ENCODE measurements at places on chromosomes 1 and 21. TPM values are rescaled to one million over a fixed set of nuclear protein-coding genes. Genes with fewer than 3 reads are reported as not detected.

DNA sequence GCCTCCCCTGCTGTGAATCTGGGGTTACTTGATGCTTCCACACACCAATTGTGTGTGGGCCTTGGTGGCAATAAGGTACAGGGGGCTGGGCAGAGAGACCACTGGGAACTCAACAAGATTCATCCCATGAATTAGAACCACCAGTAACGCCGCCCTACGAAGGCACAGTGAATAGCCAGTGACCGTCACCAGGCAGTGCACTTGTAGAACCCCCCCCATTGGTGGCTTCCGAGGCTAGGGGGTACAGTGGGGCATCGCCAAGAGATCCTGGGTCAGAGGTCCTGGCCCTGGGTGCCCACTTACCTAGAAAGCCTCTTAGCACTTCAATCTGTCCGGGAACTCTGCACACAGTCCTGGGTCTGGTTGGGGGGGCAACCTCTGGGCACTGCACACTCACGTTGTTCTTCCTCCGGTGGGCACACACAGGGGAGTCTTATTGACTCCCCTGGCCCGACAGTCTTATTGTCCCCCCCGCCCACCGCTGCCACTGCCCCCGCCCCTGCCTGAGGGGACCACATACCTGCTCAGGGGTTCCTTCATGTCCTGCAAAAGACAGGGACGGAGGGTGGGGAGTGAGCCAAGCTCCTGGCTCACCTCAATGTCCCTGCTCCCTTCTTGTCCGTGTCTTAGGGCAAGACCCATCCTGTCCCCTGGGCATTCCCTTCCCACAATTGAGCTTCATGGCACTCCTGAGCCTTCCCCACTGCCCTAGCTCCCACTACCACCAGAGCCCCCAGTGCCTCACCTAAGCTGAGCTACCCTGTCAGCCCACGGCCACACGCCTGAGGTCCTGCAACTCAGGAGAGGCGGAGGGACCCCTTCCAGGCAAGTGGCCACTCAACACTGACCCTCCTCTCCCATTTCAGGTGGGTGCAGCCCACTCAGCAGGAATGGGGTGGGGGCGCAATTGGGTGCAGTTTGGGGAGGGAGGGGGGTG lies 2.5 kb upstream of the TRIM11 start:
- DNase-seq: no peak
- H3K27ac ChIP-seq: no peak overlapping the region
- peaks cover 19% of the 10 kb centered on the region for H3K4me1 ChIP-seq
- peaks cover 13% of the 10 kb centered on the region for H3K36me3 ChIP-seq
- no peaks in the 10 kb centered on the region for H3K27me3 ChIP-seq

DNA sequence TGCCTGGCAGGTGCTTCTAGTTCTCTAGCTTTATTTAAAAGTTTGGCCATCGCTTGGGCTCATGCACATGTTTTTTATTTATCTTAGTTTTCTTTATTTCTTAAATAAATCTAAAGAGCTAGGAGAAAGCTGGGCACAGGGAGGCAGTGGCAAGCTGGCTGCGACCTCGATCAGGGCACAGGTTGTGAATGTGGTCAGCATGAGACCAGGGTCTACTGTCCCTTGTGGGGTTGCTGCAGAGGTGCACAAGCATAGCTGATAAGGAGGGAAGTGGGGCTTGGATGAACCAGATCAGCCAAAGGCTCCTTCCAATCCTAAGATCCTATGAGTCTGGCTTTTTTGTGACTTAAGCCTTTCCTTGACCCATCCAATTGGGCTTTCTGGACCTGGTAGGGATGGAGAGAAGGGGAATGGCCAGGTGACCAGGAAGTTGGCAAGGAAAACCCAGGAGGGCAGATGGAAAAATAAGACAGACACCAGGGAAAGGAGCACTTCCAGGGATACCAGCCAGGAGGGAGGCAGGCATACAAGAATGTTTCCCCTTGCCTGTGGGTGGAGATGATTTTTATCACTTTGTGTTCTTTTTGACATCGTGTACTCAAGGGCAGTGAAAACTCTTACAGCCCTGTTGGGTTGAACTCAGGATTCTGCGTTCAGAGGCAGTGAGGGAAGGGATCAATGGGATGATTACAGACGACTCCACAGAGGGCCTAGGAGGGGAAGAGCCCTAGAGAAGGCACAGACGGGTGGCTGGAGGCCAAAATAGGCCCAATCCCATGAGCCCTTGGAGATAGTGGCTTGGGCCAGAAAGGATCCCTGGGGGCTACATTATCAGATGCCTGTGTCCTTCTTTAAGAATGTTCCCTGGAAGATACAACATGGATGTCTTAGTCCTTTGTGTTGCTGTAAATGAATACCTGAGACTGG lies 8.5 kb downstream of the CYP4B1 start:
- no peak overlapping the region for H3K27ac ChIP-seq
- no peaks in the 10 kb centered on the region for H3K4me1 ChIP-seq
- no peaks in the 10 kb centered on the region for H3K36me3 ChIP-seq
- no peak for DNase-seq

GRCh38 chr1:225670806-225671733 lies 18.1 kb upstream of the ENAH start:
- no peak for DNase-seq
- H3K27me3 ChIP-seq: peaks cover 10% of the 10 kb centered on the region
- H3K27ac ChIP-seq: no peak overlapping the region

SPATA17 gene
- total RNA-seq: not detected

GRCh38 chr1:155172732-155173477 lies at the start of gene KRTCAP2:
Gene KRTCAP2 (minus strand): TSS chr1:155173304. CDS start chr1:155173224, 80 bp downstream.
- peak within 1 kb of the TSS; percentile 96 for H3K27ac ChIP-seq
- H3K4me3 ChIP-seq: peak within 1 kb of the TSS; percentile 93
- peaks cover 48% of the 10 kb centered on the region for H3K4me1 ChIP-seq
- DNase-seq: peak; percentile 98
- H3K36me3 ChIP-seq: peaks cover 28% of the 10 kb centered on the region

FAM151A gene
- total RNA-seq: not detected

DNA sequence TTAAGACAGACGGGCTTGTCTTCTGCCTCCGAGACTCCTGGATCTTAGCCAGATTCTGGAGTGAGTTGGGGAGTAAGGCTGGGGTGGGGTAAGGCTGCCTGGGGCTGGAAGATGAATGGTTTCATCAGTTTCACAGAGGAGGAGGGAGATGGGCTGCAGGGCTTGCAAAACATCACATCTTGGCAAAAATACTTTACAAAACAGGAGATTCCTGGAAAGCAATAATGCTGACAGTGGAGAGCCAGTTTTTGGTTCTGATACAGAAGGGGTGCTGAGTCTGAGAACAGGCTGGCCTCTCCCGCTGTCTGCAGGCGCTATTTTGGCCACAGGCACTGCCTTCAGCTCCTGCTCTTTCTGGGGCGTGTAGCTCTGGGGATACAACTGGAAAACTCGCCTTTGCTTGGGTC lies 83.4 kb upstream of the KCNE2 start:
- H3K4me1 ChIP-seq: peaks cover 13% of the 10 kb centered on the region
- H3K27me3 ChIP-seq: peaks cover 9% of the 10 kb centered on the region
- DNase-seq: no peak
- no peak overlapping the region for H3K4me3 ChIP-seq
- H3K36me3 ChIP-seq: no peaks in the 10 kb centered on the region
- no peak overlapping the region for H3K27ac ChIP-seq

GRCh38 chr1:151284013-151284577 lies 2.0 kb downstream of the ZNF687 start:
- peak overlapping the region; percentile 94 for H3K27ac ChIP-seq
- peak overlapping the region; percentile 94 for H3K4me3 ChIP-seq
- H3K36me3 ChIP-seq: peaks cover 25% of the 10 kb centered on the region
- H3K27me3 ChIP-seq: no peaks in the 10 kb centered on the region

DNA sequence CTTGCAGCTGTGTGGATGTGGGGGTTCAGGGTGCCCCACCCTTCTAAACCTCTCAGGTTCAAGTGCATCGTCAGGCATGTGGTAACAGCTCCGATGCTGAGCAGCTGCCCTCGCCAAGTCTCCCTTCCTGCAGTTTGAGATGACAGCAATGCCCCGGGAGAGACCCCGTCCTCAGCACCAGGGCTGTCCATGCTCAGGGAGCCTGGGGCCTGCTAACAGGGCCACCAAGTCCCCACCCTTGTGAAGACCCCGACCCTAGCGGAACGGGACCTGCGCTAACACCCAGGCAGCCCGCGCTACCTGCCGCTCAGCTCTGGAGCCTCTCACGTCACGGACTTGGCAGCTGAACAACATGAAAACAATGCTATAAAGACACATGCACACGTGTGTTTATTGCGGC lies 159.2 kb upstream of the C1orf174 start:
- no peaks in the 10 kb centered on the region for H3K4me1 ChIP-seq
- H3K36me3 ChIP-seq: no peaks in the 10 kb centered on the region
- H3K27me3 ChIP-seq: peaks cover 4% of the 10 kb centered on the region
- no peak overlapping the region for H3K4me3 ChIP-seq
- no peak overlapping the region for H3K27ac ChIP-seq
- DNase-seq: no peak

GRCh38 chr1:148386617-148387016 lies 96.5 kb downstream of the PPIAL4G start:
- DNase-seq: no peak
- H3K27ac ChIP-seq: no peak overlapping the region

DNA sequence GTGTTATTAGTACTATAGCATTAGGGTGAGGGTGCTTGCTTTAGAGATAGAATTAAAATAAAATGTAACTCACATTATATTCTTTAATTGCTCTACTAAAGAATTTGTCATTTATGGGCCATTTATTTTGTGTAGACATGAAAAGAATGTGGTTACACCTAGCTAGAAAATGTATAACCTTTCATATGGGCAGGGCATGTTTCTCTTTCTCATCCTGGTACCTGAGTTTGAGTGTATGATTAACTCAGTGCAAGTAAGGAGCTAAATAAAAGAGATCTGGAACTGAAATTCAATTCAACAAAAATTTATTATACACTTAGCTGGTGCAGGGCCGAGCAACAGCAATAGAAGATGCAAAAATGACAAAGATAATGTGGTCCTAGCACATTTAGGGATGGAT lies 47.4 kb downstream of the MAP3K7CL start:
- no peaks in the 10 kb centered on the region for H3K36me3 ChIP-seq
- H3K27me3 ChIP-seq: no peaks in the 10 kb centered on the region
- no peak overlapping the region for H3K4me3 ChIP-seq
- peaks cover 14% of the 10 kb centered on the region for H3K4me1 ChIP-seq
- H3K27ac ChIP-seq: no peak overlapping the region

DNA sequence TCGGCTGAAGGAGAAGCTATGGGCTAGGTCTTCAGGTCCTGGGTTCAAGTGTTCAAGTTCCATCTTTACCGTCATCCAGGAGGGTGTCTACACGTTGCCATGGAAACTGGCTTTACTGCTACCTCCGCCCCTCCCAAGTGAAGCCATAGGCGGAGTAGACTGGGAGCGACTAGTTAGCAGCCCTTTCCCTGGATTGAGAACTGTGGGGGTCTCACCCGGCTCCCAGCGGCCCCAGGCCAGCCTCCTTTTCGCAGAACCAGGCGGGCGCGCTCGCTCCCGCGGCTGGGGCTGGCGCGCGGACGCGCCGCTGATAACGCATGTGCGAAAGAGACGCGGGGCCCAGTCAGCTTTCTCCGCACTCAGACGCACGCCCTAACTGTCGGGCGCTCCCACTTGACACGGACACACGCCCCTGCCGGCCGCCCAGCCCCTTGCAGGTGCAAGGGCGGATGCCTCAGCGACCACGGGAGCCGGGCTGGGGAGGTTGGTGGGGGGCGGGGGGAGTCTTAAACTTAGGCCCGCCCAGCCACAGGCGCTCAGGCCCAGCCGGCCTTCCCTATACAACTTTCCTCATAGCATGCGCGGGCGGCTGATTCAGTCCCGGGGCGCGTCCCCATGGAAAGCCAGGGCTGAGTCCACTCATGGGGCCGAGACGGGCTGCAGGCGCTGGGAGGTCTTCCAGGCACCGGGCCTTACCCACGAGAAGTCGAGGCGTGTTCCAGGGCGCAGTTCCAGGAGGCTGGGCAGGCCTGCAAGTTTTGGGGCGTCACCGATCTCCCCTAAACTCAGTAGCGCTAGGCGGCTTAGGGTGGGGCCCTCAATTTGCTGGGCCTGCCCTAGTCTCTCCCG lies 7.4 kb downstream of the EFNA4 start:
- DNase-seq: peak; percentile 85
- no peaks in the 10 kb centered on the region for H3K27me3 ChIP-seq
- H3K36me3 ChIP-seq: peaks cover 5% of the 10 kb centered on the region
- peak overlapping the region; percentile 32 for H3K4me3 ChIP-seq

DNA sequence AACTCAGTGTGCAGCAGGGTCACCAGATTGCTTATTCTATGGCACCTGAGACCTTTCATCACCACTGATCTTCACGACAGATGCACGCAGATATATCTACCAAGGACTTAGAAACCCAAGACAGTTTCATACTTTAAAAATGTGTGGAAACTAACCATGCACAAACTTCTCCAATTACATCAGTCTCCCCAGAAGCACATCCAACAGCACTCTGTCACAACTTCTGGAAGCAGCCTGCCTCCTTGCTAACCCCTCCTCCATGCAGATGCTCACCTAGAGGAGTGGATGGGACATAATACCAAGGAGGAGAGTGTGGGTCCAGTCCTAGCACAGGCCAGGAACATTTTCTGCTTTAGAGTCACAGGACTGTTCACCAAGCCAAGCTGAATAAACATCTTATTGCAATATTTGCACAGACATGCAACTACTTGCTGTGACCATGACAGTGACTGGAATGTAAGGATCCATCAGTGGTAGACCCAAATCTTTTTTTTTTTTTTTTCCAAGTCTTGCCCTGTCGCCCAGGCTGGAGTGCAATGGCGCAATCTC lies 69.4 kb downstream of the HIVEP3 start:
- no peaks in the 10 kb centered on the region for H3K27me3 ChIP-seq
- peaks cover 2% of the 10 kb centered on the region for H3K36me3 ChIP-seq
- peaks cover 33% of the 10 kb centered on the region for H3K4me1 ChIP-seq
- H3K27ac ChIP-seq: no peak overlapping the region
- no peak for DNase-seq

FCMR gene
- 73.0 TPM for total RNA-seq

GPR25 gene
- not detected for total RNA-seq

DNA sequence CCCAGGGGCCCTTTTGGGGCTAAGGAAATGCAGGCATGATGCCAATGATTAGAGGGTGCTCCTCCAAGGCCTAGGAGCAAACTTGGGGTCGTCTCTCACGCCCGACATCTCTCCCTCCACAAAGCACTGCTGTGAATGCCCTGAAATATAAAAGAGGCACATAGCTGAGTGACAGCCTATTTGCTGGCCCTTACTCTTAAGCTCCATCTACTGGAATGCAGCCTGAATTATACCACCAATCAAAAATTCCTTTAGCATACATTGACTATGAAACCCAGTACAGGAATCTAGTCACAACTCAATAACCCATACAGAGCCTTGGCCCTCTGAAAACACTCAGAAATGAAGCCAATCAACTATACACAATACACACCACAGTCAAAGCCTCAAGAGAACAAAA lies 105.5 kb downstream of the LRIG2 start:
- no peaks in the 10 kb centered on the region for H3K36me3 ChIP-seq
- DNase-seq: no peak
- no peaks in the 10 kb centered on the region for H3K4me1 ChIP-seq

TRAF3IP3 gene
- total RNA-seq: 212 TPM
